Activated T-cell treated with anti-CD3 and anti-CD28 coated beads for 48 hours (primary cell): ENCODE measurements at places on chromosomes 7 and 10.

DNA sequence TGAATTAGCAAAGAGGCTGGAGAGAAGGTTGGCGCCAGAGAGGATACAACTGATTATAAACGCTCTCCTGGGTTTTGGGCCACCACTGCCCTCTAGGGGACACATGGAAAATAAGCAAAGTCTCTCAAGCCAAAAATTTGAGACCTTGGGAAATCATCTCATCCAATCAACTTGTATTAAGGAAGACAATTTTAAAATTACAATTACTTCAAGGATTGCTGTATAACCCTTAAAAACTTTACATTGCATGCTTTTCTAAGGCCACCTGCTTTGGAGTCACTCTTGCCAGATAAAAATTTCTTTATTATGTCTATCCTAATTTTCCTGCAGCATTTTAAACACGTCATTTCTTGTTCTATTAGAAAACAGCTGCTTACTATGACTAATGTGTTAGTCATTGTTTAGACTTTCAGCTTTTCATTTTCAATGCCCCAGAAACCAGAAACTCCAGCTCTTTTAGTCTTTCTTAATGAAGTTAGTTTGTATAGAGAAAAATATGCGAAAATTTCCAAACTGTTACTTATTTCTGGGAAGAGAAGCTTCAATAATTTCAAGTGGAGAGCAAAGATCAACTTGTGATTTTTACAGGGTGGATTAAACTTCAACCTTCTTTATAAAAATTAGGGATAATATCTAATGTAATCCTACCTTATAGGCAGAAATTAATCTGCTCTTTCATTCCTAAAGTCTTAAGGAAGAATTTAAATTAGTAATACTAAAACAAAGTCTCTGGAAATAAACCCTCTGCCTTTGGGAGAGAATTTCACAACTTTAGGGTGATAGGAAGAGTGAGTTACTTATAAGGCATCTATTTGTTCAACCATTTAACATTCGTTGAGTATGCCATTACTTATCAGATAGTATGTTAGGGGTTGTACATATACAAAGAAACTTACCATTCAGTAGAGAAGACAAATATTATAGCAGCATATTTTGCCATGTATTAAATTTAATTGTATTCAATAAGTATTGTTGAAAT, 20.6 kb upstream of the RHOBTB1 start:
- DNase-seq: peak; percentile 24

GRCh38 chr10:4514445-4515108, 311.4 kb upstream of the AKR1E2 start:
- DNase-seq: no peak

DNA sequence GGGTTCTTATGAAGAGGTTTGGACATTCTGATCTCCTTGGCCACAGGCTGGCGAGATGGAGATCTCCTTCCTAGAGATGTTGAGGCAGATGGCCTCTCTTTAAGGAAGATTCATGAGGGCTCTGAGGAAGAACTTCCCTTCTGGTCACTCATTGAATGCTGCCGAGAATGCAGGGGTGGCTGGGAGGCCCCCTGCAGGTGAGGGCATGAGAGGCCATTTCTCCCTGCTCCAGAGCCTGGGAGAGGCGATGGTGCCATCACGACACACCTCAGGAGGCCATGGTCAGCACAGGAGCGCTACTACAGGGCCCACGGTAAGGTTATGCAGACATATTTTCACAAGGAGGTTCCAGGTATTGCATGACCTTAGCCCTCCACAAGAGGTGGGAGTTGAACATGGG, 40.2 kb downstream of the CXCL12 start:
- no peak for DNase-seq

DNA sequence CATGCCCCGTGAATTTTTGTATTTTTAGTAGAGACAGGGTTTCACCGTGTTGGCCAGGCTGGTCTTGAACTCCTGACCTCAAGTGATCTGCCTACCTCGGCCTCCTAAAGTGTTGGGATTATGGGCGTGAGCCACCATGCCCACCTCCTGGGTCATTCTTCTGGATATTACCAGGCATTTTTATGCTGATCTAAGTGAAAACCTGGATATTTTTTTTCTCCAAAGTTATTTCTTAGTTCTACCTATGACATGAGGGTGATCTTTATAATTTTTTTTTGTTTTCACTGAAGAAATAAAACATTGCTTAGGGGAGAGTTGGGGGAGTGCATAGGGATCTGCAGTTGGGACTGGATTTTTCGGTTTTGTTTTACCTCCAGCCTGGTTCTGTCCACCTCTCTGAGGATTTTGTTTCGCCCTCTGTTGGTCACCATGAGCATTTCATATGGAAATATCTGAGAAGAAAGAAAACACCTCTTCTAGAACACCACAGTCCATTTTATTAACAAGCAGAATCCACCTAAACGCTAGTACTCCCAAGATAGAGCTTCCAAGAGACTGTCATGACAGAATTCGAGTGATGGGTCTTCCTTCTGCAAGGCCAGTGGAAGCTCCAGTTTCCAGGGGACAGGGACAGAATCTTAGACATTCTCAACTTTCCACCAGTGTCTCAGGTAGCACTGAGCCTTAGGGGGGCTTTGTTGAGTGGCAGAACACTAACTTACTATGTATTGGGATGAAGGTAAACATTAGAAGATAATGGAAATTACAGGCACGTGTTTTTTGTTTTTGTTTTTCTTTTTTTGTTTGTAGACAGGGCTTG, 33.4 kb upstream of the AFAP1L2 start:
- DNase-seq: no peak

- DNase-seq: no peak
These were observed 702.3 kb downstream of the LRMDA start for GRCh38 chr10:76133597-76134255.

DNA sequence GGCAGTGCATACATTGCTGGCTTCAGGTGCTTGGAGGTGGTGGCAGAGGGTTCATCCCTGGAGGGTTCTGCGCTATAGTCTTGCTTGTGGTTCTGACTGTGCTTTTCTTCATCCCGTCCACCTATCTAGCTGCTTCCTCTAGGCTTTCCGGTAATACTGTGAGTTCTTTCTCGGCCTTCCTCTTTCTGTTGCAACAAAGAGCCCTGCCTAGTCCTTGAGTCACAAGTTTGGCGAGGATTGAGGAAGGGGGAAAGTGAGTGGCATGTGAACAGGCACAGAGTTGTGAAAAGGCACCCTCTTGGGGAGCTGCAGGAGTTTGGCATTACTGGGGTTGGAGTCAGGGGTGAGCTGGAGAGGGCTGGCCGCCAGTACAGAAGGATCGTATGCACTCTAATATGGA, 123.0 kb downstream of the SH2D4B start:
- DNase-seq: no peak

GRCh38 chr10:26690731-26691475, 6.6 kb upstream of the PDSS1 start:
- no peak for DNase-seq

DNA sequence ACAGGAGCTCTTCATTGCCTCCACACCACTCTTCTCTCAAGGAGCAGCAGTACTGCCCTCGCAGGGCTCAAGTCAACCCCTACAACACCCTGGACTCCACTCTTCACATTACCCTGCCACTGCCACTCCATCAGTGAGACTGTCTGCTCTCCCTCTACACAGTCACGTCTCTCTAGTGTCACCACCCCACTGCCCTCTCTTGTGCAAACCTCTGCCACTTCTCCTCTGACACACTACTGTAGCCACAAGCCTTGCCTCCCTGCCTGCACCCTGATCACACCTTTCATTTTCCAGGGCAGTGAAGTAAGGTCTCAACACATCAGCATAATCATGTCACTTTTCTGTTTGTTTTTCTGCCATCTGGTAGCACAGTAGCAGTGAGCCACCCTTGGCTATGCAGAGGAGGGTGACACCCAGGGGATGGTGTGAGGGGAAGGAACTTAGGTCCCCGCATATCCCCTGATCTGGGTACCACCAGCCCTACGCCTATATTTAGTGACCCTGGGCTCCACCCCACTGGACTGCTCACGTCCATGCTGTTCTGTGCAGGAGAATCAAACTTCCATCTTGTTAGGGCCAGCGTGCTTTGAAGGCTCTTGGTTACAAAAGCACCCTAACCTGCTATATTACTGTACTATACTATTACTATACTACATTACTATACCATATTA, 1.6 kb downstream of the C10orf143 start:
- DNase-seq: no peak

DNA sequence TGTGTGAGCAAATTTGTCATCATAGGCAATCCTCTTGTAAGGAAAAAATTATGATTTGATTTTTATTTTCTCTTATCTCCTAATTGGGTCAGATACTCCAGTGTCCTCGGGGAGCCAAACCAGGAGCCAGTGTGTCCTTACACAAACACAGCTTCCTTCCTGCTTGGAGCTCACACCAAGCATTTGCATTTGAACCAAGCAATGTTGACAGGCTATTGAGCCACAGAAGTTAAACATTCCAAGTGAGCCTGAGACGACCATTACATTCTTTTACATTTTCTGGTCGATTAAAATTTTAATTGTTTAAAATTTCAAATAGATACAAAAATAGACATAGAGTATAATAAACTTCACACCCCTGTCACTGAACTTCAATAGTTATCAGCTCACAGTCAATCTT, 194.8 kb downstream of the CFTR start:
- DNase-seq: no peak
